ENCODE measurements at places on chromosomes 12 and 14. TPM values are rescaled to one million over a fixed set of nuclear protein-coding genes. Genes with fewer than 3 reads are reported as not detected.

ALG10B gene
- total RNA-seq = 7.7 TPM

NUP37 gene
- 10.1 TPM for total RNA-seq

CHGA gene
- total RNA-seq = not detected

KCNC2 gene
- total RNA-seq = not detected

MSI1 gene
- not detected for total RNA-seq

Measured in mononuclear cell (primary cell).